ENCODE measurements at places on chromosomes 1 and 21. TPM values are rescaled to one million over a fixed set of nuclear protein-coding genes. Genes with fewer than 3 reads are reported as not detected.

Gene BLACAT1
- 0.98 TPM for total RNA-seq

Gene CNR2
- not detected for total RNA-seq

Gene SPATA21
- not detected for total RNA-seq

Gene TTLL7
- total RNA-seq = 15.0 TPM

Gene ANXA9
- 0.49 TPM for total RNA-seq

Gene OR2L13
- total RNA-seq = not detected

Gene SYDE2
- total RNA-seq = 4.7 TPM

Gene ATAD3C
- not detected for total RNA-seq

Gene FAM131C
- 0.98 TPM for total RNA-seq

Gene RGS18
- total RNA-seq = 0.98 TPM

Gene DMAP1
- 52.3 TPM for total RNA-seq

Gene AK4
- total RNA-seq = 22.1 TPM

Gene JUN
- total RNA-seq = 275 TPM

Gene RIIAD1
- total RNA-seq = not detected

Gene POU3F1
- total RNA-seq = not detected

Gene MYCL
- total RNA-seq = 17.2 TPM

GRCh38 chr1:225980005-225980836, 18.9 kb downstream of the SDE2 start:
- DNase-seq = no peak

DNA sequence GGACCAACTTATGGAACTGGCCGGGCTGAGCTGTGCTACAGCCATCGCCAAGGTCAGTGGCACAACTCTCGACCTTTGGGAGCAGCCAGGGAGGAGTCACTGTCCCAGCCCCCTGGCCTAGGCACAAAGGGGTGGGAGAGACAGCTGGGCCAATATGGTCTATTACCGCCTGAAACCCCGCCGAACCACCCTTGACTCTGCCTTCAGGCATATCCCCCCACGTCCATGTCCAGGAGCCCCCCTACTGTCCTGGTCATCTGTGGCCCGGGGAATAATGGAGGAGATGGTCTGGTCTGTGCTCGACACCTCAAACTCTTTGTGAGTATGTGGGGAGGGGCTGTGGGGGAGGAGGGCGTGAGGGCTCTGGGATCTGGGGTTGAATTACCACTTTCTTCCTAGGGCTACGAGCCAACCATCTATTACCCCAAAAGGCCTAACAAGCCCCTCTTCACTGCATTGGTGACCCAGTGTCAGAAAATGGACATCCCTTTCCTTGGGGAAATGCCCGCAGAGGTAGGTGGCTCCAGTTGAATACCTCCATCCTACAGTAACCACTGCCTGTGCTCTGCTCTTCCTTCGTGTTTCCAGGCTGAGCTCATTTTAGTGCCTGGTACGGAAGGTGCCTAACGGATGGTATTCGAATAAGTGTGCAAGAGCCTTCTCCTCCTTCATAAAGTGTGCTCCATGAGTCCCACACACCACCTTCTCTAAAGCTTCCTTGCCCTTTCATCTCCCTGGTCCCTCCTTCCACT, 758 bp downstream of the NAXE start:
- no peak for DNase-seq

DNA sequence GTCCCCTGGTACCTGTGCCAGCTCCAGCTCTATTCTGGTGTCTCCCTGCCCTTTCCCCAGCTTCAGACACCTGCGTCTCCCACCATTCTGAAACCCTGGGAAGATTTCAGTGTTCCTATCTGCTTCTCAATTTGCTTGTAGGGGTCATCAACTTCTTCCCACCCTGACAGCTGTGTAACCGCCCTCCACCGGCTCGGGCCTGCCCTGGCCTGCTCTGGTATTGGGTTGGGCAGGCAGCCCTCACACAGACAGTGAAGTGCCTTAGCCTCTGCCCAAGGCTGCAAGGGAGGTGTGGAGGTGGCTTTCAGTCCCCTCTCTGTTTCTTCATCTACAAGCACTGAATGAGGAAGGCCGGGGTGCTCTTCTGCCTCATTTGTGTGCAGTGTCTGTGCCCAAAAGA, 97.2 kb downstream of the LAMC2 start:
- DNase-seq = no peak

- DNase-seq = no peak
Measured at GRCh38 chr1:80444171-80444570, 1356.6 kb upstream of the ADGRL2 start.

GRCh38 chr1:220876511-220877376, 2.5 kb upstream of the HLX start:
- peak; percentile 88 for DNase-seq

GRCh38 chr1:246274186-246274585, 232.9 kb downstream of the SMYD3 start:
- no peak for DNase-seq

- no peak for DNase-seq
Measured at GRCh38 chr21:18522181-18522972, 118.8 kb upstream of the TMPRSS15 start.

DNA sequence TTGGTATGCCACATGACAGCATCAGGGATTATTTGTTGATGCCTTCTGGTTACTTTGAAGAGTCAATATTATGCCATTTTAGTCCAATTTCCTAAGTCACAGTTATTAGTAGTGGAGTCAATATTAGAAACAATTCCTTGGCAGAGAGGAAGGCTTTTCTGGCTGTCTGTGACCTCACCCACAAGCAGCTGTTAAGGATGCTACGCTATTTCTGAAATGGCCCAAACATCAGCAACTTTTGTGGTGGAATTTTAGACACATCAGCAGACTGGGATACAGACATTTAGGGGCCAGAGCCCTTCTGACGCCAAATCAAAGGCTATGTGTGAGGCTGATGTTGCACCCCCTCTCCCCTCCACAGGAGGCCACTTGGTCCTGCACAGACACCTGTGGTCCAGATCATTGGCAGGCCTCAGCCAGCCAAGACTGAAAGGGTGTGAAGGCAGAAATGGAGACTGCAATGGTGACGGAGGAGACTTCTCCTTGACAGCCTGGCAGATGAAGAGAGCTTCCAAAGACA, 9.2 kb upstream of the RXRG start:
- DNase-seq = no peak

- no peak for DNase-seq
Measured at GRCh38 chr1:17629460-17629859, 90.0 kb downstream of the ARHGEF10L start.

- no peak for DNase-seq
Measured at GRCh38 chr1:151967091-151967490, 26.6 kb downstream of the S100A10 start.

- DNase-seq = no peak
Measured at GRCh38 chr1:218346391-218347204, 1.5 kb downstream of the TGFB2 start.

GRCh38 chr21:39536835-39537234, 75.9 kb upstream of the B3GALT5 start:
- DNase-seq = no peak

- no peak for DNase-seq
Measured at GRCh38 chr1:101108111-101108500, 82.5 kb upstream of the DPH5 start.

DNA sequence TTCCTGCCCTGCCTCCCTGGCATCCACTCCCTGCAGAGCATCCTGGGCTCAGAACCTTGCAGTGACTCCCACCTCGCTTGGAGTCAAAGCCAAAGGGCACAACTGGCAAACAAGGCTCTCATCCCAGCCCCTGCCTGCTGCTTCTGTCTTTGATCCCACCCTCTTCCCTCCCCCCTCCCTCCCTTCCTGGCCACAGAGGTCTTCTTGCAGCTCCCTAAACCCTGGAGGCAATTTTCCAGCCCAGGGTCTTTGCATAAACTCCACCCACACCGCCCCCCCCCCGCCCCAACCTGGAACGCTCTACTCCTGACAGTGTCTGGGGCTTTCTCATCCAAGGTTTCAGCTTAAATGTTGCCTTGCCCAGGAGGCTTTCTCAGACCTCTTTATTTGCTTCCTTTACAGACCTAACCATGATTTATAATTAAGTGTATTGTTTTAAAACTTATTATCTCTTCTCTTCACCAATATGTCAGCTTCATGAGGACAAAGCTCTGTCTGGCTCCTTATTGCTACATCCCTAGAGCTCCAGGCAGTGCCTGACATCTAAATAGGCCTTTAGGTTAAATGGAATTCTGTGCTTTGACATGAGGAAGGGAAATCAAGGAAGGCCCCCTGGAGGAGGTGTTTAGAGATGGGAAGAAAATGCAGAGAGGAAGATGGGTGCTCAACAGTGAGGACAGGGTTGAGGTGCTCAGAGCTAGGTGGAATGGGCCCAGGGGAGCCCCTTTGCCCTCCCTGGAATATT, 37.7 kb upstream of the PADI1 start:
- DNase-seq = peak; percentile 40

GRCh38 chr1:58702261-58703141, 2.6 kb upstream of the MYSM1 start:
- DNase-seq = no peak

DNA sequence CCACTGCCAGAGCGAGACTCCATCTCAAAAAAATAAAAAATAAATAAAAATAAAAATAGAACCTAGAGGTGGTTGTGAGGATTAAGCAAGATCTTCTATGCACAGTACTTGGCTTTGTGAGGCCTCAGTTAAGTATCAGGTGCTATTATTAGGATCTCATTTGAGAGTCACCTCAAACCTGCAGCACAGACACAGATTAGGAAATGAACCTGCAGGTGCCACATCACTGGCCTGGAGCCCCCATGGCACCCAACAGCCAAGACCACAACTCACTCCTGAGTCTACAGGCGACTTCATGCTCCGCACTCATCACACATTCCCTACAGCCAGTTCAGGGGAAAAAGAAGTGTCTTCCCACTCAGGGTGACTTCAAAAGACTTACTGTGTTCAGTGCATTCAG, 176.8 kb downstream of the SLC45A1 start:
- no peak for DNase-seq

GRCh38 chr1:170853302-170853701, 82.0 kb upstream of the MROH9 start:
- DNase-seq = no peak

DNA sequence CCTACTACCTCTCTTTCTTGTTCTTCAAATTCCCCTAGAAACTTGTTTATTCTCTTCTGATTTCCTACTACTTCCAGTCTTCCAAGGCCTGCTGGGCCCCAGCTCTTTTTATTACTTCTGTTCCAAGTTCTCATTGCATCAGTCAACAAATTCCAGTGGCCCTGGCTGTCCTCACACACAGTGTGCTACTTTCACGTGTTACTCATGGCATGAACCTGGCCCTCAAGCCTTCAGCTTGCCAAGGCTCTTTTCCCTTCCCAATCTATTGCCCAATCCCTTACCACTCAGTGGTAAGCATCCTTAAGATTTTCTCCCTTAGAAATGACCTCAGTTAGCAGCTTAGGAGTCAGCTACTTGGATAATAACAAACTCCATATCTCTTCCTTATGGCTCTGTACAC, 613.5 kb downstream of the LMO4 start:
- no peak for DNase-seq

DNA sequence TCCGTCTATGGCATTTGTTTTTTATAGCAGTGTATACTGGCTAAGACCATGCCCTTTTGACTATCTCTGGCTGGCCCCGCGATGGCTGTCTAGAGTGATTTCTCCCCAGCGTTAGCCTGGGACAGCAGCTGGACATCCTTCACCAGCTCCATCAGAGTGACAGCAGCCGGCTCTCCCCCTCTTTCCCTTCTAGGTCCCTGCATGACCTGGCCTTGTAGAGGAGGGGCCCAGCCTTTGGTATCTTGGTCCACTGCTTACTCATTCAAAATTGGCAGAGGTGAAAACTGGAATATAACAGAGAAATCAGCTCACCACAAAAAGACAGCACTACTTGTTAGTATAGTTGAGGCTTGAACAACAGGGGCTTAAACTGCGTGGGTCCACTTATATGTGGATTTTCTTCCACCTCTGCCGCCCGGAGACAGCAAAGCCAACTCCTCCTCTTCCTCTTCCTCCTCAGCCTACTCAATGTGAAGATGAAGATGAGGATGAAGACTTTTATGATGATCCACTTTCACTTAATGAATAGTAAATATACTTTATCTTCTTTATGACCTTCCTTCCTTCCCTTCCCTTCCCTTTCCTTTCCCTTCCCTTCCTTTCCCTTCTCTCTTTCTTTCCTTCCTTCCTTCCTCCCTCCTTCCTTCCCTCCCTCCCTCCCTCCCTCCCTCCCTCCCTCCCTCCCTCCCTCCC, 29.4 kb upstream of the B3GALNT2 start:
- no peak for DNase-seq

GRCh38 chr1:24186993-24187790, at the start of gene IFNLR1:
TSS of gene IFNLR1 (minus strand) at chr1:24187289. CDS start at chr1:24187248, 41 bp downstream.
- DNase-seq = no peak

- no peak for DNase-seq
Measured at GRCh38 chr1:31683997-31684396, 19.8 kb downstream of the COL16A1 start.

DNA sequence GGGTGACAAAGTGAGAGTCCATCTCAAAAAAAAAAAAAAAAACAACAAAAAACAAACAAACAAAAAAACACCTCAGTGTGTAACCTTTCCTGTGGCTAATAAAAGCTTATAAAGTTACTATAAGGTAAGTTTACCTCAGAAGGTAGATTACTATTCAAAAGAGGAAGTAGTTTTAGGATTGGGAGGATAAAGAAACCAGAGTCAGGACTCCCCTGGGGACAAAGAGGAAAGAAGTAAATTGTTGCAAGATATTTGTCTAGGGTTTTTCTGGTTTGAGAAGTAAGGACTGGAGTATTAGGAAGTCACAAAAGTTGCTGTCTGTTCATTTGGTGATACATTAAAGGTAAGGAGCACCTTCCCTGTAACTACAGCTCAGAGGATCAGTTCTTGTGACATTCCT, 23.8 kb upstream of the CENPF start:
- no peak for DNase-seq

- no peak for DNase-seq
Measured at GRCh38 chr1:53288790-53289429, 39.0 kb downstream of the LRP8 start.

GRCh38 chr1:39196244-39197215, 8.0 kb upstream of the MACF1 start:
- no peak for DNase-seq

DNA sequence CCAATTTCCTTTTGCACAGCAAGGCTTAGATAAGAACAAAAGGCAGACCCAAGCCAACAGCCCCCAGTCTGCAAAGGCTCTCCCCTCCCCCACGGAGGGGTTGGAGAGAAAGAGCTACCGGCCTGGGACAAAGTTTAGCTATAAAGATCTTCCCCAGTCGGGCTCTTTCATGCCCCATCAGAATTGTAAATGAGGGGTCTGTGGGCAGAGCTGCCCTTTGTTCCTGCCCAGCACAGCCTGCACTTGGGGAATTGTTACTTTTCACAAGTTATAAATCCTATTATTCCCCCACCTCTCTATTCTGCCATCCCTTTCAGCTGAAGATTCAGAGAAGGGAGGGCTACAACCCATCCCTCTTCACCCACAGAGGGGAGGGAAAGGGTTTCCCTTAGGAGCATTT, 3.5 kb downstream of the MYCL start:
- no peak for DNase-seq

GRCh38 chr1:76291737-76292136, 217.2 kb downstream of the ST6GALNAC3 start:
- no peak for DNase-seq

GRCh38 chr1:174040387-174040786, 18.2 kb upstream of the RC3H1 start:
- DNase-seq = no peak

Data from vagina (tissue), 2 donors.